ENCODE measurements at places on chromosomes 1 and 21.

DNA sequence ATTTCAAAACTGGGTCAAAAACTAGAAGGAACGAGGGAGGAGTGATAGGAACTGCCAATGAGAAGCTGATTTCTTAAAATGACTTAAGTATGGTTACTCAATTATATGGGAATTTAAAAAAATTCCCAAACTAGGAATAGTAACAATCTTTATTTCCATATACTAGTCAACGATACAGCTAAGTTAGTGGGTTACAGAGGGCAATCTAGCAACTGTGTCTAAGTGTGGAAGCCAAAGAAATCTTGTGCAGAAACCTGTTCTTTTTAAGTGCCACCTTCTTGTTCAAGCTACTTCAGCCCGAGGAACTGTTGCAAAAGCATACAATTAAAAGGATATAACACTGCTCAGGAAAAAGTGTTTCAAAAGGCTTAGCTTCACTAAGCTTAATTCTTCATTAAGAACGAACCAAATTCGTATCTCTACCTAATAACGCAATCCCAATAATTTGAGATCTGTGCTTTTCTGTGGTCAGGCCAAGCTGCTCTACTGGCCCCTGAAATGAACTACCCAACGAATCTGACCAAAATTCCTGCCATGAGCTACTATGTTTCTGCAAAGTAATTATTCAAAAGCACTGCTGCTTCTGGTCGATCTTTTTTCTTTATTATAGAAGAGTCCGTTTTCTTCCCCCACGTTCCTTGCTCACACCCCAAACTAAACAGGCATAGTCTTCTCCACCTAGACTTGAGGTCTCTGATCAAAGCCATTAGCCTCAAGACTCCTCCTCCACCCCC is 1.8 kb downstream of the USP24 start:
- no peak for DNase-seq

GRCh38 chr21:45279446-45280177 is 8.1 kb downstream of the POFUT2 start:
- no peak for DNase-seq

DNA sequence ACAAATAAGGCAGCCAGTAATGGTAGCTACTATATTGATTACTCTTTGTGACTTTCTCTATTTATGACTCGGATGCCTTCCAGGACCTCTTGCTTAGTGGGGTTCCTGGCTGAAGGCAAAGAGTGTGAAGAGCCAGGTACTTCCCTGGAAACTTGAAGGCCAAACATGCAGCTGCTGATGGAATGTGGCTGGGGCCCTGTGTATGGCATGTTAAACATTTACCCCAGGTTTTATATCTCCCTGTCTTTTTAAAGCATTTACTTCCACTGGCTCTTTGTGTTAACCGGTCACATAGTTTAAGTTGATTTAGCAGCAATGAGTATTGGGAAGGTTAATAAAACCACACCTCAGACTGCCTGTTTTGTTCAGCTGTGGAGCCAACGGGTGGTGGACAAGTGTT is 45.7 kb upstream of the PAXBP1 start:
- no peak for DNase-seq

GRCh38 chr1:62308606-62309005 is 10.6 kb downstream of the KANK4 start:
- DNase-seq, result no peak

- DNase-seq, result no peak
Observed at GRCh38 chr21:42847051-42847707, 32.2 kb downstream of the WDR4 start.

Data from stimulated activated CD4-positive, alpha-beta T cell treated with anti-CD3 and anti-CD28 coated beads, Interleukin-1b, Interleukin-23, amount 100 ng/mL, for 48 hours (primary cell).